M059J (cell line): ENCODE measurements at places on chromosomes 5 and 9.

GRCh38 chr5:179190851-179191505 lies 130.8 kb downstream of the ZNF354C start:
- DNase-seq, result no peak

DNA sequence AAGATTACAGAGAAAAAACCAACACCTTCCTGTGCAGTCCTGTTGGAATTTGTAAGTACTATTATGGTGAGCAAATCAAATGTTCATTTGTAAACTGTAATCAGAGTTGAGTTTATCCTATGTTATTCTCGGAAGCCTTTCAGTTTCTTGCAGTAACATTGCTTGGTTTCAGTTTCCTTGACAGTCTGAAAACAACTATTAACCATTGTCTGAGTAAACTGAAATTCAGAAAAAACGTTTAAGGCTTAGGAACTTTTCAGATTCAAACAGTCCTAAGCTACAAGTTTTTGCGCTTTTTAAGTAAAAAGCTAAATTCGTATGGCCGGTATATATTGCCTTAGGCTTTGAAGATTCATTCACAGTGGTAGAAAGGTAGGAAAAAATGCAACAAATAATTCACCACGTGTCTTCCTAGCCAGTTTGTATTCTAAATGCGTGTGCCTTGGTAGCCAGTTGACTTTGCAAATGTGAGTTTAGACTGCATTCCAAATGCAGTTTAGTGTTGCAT lies 2.5 kb downstream of the GPBP1 start:
- peak; percentile 58 for DNase-seq

DNA sequence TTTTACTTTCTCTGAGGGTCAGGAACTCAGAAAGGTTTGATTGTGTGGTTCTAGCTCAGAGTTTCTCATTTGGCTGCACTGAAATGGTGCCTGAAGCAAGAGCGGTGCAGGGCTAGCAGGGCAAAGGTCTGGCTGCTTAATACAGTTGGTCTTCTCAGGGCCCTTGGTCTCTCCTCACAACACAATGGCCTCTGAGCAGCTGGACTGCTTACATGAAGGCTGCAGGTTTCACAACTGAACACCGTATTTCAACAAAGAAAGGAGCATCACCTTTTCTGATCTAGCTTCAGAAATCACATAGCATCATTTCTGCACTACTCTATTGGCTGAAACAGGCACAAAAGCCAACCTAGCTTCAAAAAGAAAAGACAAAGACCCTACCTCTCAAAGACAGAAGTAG lies 122.2 kb downstream of the MLLT3 start:
- DNase-seq, result no peak

DNA sequence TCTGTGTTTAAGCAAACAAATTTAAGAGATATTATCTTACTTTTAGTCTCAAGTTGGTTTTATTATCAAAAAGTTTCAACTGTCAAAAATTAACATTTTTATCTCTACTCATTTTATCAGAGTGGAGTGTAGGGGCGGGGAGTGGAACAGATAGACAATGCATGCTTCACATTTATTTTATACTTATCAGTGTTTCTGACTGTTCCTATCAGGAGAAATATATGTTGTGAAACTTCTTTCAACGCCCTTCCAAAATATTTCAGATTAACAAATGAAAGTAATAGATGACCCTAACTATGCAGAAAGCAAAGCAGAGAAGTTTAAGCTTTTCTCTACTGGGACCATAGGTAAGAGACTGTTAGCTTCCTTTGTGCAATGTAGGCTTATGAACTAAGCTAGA lies 44.9 kb upstream of the MAST4 start:
- DNase-seq, result no peak

GRCh38 chr5:96609369-96609768 lies 52.8 kb upstream of the CAST start:
- no peak for DNase-seq

GRCh38 chr5:176530983-176531901 lies 6.0 kb downstream of the RNF44 start:
- peak; percentile 36 for DNase-seq

GRCh38 chr9:88567870-88568269 lies 32.9 kb downstream of the NXNL2 start:
- no peak for DNase-seq

- DNase-seq, result peak; percentile 39
Observed at GRCh38 chr5:17069995-17070511, 134.0 kb upstream of the MYO10 start.

- DNase-seq, result peak; percentile 76
Observed at GRCh38 chr9:4762108-4762885, 21.3 kb upstream of the AK3 start.

DNA sequence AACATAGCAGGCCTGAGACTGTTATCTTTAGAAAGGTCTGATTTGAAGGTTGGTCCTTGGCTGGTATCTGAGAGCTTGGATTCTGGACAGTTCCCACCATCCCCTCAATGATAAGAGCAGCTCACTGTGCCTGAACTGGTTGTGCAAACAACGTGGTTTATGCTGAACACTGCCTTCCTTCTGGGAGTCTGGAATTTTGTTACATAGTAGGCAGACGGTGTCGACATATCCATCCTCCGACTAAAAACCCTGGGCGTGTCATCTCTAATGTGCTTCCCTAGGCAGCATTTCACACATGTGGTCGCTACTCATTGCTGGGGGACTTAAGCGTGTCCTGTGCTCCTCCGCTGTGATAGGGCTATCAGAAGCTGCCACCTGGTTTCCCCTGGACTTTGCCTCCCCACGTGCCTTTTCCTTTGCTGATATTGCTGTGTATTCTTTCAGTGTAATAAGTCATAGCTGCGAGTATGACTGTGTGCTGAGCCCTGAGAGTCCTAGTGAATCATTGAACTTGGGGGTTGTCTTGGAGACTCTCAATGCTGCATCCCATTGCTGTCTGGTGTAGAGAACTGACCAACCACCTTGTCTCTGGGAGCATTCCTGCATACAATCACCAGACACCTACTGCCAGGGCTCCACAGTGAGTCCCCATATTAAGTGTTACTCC lies 119.1 kb upstream of the TBC1D2 start:
- peak; percentile 85 for DNase-seq

DNA sequence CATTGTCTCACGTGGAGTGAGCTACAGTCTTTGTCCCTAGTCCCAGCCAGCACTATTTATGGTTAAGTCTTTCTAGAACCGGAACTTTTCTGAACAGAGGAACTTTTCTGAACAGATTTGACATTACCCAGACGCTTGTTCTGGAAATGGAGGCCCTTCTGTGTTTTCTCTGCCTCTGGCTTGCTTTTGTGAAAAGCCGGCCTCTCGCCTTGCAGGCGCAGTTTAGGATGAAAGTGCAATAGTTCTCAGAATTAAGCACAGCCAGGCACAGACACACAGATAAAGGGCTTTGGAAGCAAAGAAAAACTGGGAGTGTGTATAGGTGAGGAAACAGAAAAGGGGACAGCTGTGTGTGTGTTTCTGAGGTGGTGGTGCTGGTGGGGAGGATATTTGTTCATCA lies 5.9 kb downstream of the GDNF start:
- DNase-seq, result no peak

DNA sequence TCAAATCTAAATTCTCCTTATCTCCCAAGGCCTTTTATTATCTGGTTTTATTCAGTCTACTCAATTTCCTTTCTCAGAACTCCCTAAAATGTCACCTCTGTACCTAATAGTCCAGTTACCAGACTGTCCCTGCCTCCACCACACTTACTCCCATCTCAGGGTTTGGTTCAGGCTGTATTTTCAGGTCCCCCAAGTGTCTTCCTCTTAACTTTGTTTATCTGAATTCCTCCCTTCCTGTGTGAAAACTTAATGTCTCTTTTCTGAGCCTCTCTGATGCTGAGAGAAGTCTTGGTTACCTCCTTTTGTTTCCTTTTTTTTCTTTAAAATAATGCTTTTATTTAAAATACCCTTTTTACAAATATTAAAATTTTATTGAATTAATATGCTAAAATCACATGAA lies 133.4 kb downstream of the PAM start:
- DNase-seq, result no peak

DNA sequence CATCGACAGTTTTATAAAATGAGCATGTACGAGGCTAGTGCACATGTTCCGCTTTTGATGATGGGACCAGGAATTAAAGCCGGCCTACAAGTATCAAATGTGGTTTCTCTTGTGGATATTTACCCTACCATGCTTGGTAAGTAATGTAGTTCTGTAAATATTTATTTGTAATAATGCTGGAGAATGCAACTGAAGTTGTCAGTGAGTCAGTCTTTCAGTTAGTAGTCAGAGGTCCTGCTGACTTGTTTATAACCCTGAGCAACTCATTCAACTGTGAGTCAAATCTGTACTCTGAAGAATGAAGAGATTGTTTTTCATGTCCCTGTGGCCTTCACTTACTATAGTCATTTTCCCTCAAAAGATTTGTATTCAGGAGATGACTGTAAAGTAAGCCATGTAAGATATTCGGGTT lies 28.4 kb upstream of the GPR150 start:
- DNase-seq, result peak; percentile 74

DNA sequence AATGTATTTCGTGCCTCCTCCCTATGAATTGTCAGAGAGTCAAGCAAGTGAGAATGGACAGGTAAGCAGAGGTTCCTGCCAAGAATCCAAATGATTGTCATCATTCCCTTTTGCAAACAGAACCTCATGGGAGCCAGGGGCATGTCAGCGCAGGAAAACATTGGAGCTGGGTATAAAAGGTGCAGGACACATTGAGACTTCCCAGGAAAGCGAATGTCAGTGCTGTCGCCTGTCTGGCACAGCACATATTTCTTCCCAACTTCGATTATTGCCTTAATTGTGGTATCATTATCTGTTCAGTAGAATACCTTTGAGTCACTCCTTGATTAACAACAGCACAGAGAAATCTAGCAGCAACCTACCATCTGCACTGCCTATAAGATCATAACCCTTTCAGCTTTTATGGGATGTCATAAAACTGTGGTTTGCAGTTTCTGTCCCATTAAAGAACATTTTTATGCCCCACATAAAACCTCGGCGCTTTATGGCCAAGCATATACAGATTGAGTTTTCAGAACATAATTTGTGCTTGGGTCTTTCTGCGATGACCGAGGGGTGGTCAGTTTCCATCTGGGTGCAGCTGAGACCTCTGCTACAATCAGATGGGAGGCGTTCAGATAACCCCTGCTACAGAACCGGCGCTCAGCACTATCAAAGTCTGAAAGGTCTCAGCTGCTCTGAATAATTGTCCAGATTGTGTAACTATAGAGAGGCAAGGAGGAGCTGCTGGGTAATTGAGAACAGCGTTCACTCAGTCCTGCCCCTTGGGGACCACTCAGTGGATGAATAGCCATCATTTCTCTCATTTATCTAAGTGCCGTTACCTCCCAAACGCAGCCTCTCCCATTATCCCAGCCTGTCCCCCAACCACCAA lies 30.9 kb upstream of the WWC1 start:
- no peak for DNase-seq

DNA sequence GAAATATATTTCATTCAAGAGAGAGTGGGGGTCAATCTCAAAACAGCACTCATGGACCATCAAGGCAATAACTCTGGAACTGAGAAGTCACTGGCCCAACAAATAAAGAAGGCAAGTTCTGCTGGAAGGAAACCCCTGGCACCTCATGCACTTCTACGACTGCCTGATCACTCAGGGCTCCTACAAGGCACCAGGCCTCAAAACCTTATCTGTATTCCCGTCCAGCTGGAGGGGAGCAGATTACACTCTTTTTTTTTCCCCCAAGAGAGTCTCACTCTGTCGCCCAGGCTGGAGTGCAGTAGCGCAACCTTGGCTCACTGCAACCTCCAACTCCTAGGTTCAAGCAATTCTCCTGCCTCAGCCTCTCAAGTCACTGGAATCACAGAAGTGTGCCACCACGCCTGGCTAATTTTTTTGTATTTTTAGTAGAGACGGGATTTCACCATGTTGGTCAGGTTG lies 49.9 kb downstream of the P4HA2 start:
- DNase-seq, result no peak

GRCh38 chr5:136222580-136223235 lies 29.7 kb upstream of the SMIM32 start:
- DNase-seq, result peak; percentile 71
